Stimulated activated CD4-positive, alpha-beta T cell treated with anti-CD3 and anti-CD28 coated beads, Interleukin-4, amount 100 ng/mL, for 48 hours (primary cell): ENCODE measurements at places on chromosomes 11 and 22.
A peak's percentile ranks its signal among the peaks of the same experiment; 100 is the strongest.

GRCh38 chr11:134511255-134511654, 99.2 kb upstream of the B3GAT1 start:
- no peak for DNase-seq

GRCh38 chr22:31292236-31292989, at the start of gene PIK3IP1:
TSS of gene PIK3IP1 (minus strand) at chr22:31292488. CDS start at chr22:31292344, 144 bp downstream.
- DNase-seq: peak; percentile 70

- DNase-seq: no peak
Observed at GRCh38 chr11:112477581-112478317, 217.1 kb upstream of the PLET1 start.

GRCh38 chr11:68582416-68583040, 101.8 kb upstream of the GAL start:
- no peak for DNase-seq

- DNase-seq: no peak
Observed at GRCh38 chr11:101128571-101129202, 926 bp downstream of the PGR start.

DNA sequence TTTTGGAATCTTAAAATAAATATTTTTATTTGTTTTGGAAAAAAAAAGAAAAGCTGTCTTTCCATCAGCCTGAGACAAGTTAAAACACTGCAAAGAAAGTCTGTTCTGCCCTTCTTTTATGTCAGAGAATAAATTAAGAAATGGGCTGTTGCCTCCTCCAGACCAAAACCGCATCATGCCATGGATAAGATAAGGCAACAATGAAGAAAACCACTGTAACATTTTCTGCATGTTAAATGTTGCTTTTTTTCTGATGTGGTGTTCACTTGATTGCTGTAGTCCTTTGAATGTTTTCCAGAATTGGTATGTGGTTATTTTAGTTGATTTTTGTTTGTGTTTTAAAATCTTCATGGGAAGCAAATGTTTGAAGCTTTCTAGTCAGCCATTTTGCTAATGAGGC, 319.2 kb upstream of the CNTN5 start:
- DNase-seq: no peak

DNA sequence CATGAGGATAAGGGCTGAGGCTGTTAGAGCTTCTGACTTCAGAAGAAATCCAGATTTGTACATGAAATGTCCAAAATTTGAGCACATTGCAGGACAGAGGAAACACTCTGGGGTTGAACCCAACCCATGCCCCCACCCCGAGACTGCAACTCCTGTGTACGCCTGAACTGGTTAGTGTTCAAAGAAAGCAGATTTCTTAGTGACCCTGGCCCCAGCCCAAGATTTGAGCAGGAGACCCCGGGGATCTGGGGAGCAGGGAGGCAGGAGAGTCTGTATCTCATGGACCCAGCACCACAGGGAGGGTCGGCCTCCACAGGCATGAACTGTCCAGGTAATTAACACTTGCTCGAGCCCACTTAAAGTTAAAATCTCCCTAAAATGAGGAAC, 69.3 kb upstream of the WNT7B start:
- DNase-seq: no peak

- no peak for DNase-seq
Observed at GRCh38 chr11:75203138-75203537, 37.4 kb upstream of the TPBGL start.

GRCh38 chr11:77147668-77148321, 19.7 kb downstream of the MYO7A start:
- no peak for DNase-seq

DNA sequence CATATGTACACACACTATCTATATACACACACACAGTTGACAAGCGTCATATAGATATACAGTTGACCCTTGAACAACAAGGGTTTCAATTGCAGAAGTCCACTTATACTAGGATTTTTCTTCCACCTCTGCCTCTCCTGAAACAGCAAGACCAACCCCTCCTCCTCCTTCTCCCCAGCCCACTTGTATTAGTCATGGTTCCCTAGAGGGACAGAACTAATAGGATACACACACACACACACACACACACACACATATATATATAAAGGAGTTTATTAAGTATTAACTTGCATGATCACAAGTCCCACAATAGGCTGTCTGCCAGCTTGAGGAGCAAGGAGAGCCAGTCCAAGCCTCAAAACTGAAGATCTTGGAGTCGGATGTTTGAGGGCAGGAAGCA, 92.9 kb downstream of the DHCR7 start:
- no peak for DNase-seq

DNA sequence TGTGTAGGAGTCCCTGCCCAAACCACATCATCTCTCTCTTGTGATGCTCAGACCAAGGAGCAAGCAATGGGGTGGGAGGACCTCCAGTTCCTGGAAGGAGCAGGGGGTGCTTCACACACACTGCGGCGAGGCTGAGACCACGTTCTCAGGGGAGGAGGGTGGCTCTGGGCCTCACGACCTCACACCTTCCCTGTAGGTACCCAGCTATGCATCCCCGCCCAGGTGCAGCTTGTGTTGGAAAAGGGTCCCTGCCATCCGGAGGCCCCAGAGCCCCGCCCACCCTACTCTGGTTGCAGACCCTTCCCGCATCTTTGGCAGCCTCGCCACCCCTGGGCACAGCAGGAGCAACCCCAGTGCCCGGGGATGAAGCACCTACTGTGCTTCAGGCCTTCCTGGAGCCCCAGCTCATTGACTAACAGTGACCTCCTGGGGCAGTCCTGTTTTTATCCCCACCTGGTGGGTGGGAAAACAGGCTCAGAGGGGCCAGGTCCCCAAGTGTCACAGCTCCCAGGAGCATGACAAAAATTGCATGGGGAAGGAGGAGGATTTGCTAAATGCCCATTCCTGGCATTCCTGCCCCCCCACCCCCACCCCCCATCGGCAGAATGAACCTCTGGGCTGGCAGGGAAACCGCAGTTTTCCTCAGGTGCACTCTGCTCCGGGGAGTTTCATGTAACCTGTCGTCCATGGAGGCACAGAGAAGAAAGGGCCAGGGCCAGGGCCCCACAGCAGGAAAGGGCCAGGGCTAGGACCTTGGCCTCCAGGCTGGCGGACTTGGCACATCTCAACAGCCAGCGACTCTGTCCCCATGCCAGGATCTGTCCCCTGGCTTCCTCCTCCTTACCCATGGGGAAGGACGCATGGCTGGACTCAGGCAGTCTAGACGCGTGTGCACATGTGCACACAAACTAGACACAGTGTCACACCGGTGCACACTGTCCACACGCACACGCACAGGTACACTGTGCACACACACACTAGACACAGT, 81.0 kb downstream of the IGLL1 start:
- DNase-seq: no peak

DNA sequence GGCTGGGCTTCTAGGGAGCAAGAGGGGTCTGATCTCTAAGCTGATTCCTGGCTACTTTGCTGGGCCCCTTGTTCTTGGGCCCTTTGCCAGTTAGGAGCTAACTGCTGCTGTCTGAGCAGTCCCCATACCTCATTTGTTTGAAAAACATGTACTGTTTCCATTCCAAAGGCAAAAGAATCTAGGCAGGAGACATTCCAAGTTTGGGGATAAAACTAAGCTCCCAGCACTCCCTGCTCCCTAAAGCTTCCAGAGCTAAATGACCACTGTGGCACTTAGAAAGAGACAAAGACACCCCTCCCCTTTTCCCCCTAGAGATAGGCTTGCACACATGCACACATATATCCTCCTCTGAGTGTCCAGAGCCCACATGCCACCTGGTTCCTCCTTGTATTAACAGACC, 22.7 kb upstream of the RRM1 start:
- no peak for DNase-seq

DNA sequence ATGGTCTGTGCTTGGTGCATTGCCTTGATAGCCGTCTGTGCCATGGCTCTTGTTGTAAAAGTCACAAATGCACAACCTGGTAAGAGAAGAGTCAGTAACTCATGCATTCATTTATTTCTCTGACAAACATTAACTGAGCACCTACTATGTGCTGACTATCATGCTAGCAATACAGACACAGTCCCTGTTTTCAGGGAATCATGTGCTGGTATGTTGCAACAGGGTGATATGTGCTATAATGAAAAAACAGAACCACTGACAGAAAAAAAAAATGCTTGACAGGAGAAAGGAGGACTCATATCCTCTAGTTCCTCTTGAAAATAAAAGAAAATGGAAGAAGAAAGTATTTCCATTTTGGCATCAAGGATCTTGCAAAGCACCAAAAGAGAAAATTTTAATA, 34.5 kb upstream of the RAPSN start:
- DNase-seq: no peak

- DNase-seq: no peak
Observed at GRCh38 chr11:7906481-7906880, 24.6 kb downstream of the OR10A6 start.

GRCh38 chr11:29306527-29306926, 710.3 kb downstream of the KCNA4 start:
- DNase-seq: no peak

- DNase-seq: no peak
Observed at GRCh38 chr22:29872989-29873388, 10.0 kb upstream of the MTMR3 start.

DNA sequence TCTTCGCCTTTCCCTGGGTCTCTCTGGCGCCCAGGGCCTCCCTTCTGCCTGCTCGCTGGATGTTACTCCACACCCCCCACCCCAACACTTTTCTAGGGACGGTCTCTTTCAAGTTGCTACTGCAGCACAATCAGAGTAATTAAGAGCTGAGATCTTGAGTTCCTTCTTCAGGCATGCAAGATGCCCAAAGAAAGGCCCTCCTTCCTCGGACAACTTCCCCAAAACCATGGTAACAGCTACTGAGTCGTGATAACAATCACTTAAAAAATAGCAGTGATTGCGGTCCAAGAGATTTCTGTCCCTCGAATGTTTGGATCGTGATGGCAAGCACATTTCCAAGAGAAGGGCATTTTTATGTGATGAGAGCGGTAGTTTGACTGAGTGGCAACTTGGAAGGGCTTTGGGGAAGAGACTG, 638 bp upstream of the TENM4 start:
- no peak for DNase-seq
